ENCODE measurements at places on chromosomes 11 and 22.

GRCh38 chr11:28105869-28106268 is 2.1 kb downstream of the KIF18A start:
- no peak for DNase-seq

GRCh38 chr11:74696939-74697675 is 34.1 kb downstream of the CHRDL2 start:
- DNase-seq, result no peak

DNA sequence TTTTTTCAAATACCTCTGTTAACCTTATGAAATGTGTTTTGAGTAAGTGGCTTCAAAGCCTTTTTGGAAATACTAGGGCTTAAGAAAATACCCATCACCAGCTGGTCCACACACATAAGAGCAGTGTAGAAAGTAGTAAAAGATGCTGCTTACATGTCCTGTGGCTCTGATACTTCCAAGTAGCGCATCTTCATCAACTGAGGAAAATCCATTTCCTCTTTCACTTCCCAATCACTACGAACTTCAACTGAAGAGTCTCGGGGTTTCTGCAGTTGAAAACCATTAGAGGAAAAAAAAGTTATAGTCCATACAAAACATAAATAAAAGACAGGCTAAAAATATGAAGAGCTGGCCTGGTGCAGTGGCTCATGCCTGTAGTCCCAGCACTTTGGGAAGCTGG is 8.5 kb downstream of the EIF3D start:
- no peak for DNase-seq

DNA sequence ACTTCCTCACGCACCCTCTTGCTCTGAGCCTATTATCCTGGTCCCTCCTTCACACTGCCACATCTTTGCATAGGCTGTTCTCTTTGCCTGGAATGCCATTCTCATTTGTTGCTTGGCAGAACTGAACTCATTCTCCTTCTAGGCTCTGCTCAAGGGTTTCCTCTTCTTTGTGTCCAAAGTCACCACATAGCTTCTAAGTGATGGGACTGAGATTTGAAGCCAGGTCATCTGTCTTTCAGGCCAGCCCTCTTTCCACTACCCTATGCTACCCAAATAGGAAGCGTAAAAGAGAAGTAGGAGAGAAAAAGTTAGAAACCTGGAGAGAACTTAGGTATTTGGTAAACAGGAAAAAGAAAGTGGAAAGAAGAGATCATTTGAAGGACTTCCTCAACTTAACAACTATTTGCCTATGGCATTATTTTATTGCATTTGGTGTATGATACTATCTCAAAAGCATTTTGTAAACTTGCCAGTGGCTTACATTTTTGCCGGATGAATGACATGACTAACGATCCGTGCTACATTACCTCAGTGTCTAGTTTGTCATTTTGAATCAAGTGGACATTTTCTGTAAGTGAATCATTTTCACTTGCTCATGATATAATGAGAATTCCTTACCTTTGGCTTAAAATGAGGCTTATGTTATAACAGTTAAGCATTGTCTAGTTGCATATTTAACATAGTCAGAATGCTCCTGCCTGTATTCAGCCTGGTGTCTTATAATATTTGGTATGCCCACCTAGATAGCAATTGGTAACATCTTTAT is 18.5 kb downstream of the NF2 start:
- DNase-seq, result peak; percentile 10

GRCh38 chr11:8296038-8296649 is 32.5 kb upstream of the LMO1 start:
- no peak for DNase-seq

DNA sequence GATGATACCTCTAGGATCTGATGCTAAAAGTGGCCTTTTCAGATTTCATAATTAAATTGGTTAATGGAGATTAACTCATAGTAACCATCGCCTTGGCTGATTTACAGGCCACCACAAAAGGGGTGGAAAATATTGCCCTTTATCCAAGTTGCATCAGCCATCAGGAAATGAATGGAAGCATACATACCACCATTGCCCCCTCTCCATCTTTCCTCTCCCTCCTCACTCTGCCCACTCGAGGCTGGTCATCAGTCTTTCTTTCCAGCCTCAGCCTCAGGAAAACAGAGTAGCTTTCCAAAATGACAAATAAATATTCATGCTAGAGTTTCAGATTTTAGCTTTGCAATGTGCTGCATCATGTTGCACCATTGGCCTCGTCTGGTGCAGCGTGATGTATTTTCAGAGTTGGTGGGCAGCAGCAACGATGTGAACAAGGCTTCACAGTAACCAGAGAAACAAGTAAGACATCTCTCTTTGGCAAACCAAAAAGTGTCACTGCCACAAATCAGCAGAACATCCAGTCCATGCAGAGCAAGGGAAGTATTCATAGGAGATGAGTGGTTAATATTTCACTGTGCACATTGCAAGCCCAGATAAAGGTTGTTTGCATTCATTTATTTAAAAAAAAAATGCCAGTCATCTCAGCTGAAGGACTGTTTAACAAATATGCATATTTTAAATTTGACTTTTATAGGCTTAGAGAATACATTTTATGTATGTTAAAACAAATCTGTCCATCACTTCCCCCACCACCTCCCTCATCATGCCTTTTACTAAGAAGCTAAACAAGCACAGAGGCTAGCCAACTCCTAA is 136.7 kb upstream of the FAT3 start:
- no peak for DNase-seq

GRCh38 chr11:28114731-28115130 is 6.5 kb downstream of the METTL15 start:
- no peak for DNase-seq

- no peak for DNase-seq
These were observed 369.6 kb downstream of the TENM4 start for GRCh38 chr11:79071190-79071589.

GRCh38 chr11:331358-332060 is 10.8 kb upstream of the IFITM3 start:
- no peak for DNase-seq

DNA sequence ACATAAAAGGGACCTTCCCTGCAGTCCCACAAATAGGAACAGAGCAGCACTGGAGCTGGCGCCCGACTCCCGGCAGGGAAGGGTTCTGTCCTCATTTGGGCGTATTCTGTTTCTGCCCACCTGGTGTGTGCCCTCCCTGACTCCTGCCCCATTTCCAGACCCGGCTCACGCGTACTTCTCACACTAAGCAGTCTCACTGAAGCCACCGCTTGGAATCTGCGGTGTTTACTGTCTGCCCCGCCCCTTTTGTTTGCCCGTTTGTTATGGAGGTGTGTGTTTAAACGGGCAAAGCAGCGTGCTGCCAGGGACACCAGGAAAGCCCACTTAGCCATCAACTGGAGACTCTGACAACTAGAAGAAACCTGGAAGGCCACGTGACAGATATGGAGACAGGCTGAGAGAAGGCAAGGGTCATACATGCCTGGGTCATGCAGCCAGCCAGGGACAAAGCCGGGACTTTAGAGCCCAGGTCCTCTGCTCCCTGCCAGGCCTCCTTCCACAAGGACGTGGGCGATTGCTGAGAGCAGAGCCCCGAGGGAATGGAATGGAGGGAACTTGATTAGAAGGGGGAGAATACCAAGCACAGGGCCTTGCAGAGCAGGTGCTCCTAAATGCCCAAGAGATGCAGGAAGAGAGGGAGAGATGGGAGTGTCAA is 8.7 kb upstream of the EFCAB6 start:
- DNase-seq, result no peak

DNA sequence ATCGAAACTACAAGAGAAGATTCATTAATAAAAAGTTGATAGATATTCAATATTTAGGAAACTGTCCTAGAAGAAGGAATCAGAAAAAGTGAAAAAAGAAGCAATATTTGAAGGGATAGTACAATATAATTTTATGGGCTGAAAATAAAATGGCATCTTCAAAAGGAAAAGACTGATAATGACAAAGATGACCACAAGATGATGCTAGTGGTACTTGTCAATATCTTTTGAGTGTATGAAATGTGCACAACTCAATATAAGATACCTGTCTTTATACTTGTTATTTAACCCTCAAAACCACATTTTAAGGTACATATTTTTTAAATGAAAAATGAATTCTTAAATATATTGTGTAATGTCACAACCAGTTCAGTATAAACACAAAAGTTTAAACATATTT is 1059.6 kb upstream of the RAG2 start:
- DNase-seq, result no peak

GRCh38 chr11:126359431-126360048 is 4.1 kb downstream of the ST3GAL4 start:
- no peak for DNase-seq

- no peak for DNase-seq
These were observed 46.4 kb downstream of the MORC2 start for GRCh38 chr22:30922151-30922611.

DNA sequence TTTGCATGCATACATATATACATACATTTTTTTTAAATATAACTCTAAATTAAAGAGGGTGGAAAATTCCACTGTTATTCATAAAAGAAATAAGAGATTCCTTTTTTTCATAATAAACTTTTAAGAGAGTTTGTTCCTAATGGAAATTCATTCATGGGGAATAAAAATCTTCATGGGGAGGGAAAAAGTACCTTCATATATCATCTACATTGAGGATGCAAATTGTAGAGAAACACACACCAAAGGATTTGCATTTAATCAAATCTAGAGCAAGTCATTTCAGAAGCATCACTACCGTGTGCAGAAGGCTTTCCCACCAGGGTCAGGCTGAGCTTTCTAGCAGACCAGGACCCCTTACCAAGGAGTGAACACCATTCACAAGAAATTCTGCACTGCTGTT is at the start of gene POU2AF2:
Gene POU2AF2 (plus strand): TSS at position 301 of the 400 bp plus-strand sequence. CDS start 129 bp downstream, outside the sequence.
- no peak for DNase-seq

DNA sequence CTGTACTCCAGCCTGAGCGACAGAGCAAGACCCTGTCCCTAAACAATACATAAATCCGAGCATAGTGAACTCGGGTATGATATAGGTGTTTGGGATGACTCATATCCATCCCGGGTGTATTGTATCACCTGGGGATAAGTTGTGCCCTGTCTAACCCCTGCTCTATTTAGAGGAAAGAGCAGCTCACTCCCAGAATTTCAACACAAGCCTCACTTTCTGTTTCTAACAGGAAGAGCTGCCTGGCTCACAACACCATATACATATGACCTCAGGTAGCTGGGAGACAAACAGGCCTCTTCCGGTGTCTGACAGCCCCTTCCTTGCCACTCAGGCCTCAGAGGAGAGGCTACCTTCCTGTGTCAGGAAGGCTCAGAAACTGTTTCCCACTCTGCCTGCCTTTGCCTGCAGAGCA is 9.9 kb upstream of the MICALL1 start:
- peak; percentile 35 for DNase-seq

GRCh38 chr22:42279425-42280020 is 9.1 kb upstream of the TCF20 start:
- DNase-seq, result no peak

DNA sequence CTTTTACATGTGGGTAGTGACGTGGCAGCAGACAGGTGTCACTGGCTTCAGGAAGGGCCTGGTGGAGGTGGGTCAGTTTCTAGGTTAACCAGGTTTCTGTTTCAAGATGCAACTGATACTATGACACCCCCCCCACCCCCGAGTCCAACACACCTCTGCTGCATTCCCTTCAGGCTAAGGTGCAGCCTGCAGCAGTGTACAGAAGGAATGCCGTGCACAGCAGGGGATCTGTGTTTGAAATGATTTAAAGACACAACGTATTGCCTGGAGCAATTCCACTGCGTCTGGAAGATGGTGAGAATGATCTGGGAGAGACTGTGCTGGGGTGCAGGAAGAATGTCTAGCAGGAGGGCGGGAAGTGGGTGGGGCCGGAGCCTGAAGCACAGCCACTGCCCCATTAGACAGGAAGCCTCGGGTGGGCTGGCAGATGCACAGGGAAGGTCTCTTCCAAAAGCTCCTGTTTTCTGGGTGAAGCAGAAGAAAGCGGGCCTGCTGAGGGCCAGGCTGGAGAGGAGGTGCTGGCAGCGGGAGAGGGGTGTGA is 11.9 kb upstream of the TESMIN start:
- no peak for DNase-seq

- peak; percentile 5 for DNase-seq
These were observed at the start of gene ANO5 for GRCh38 chr11:22192642-22193347. TSS of gene ANO5 (plus strand) at chr11:22193085. CDS start at chr11:22193493, 408 bp downstream.

DNA sequence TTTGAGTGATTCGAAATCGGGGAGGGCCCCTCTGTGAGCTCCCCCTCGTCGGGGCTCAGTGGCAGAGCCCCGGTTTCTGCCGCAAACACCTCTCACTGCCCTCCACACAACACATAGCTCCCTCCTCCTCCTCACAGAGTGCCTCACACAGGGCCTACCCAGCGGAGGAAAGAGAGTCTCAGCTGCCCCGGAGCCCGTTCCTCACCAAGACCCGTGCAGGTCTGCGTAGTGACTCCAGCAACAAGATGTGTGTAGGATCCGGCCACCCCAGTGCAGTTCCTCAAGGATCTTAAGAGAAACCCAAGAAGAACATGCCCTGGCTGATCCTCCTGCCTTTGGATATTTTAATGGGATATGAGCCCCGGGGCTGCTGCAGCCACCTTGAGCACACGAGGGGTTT is 238.4 kb downstream of the BRD1 start:
- no peak for DNase-seq

GRCh38 chr11:26916805-26917204 is 77.1 kb upstream of the FIBIN start:
- DNase-seq, result no peak

- DNase-seq, result no peak
These were observed 44.8 kb upstream of the MYO18B start for GRCh38 chr22:25697181-25697664.
